ENCODE measurements at places on chromosomes 1 and 21.

DNA sequence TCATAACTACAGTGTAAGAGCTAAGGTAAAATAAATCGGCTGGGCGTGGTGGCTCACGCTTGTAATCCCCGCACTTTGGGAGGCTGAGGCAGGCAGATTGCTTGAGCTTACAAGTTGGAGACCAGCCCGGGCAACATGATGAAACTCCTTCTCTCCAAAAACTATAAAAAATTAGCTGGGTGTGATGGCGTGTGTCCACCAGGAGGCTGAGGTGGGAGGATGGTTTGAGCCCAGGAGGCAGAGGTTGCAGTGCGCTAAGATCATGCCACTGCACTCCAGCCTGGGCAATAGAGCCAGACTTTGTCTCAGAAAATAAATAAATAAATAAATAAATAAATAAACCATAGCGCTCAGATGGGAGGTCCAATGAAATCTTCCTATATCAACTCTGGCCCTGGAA lies 16.7 kb upstream of the FAM110D start:
- no peak for DNase-seq

- no peak for DNase-seq
These were observed 409.5 kb upstream of the ADGRL2 start for GRCh38 chr1:81391125-81391828.

DNA sequence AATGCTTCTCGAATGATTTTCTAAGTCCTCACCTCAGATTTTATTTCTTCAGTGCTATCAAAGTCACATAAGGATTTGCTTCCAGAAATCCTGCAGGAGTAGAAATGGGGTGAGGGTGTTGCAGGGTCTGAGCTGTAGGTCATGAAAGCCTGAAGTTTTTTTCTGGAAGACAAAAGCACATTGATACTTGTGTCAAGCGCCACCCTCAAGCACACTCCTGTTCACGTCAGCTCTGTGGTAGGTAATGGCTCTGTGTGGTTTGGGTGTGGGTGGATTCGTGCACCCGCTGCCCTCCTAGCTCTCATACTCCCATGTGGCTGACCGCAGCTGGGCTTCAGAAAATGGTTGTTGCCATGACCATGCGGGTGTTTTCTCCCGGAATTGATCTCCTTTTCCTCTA lies 39.9 kb downstream of the AKNAD1 start:
- no peak for DNase-seq

GRCh38 chr1:200411406-200412257 lies 1.8 kb upstream of the ZNF281 start:
- no peak for DNase-seq

DNA sequence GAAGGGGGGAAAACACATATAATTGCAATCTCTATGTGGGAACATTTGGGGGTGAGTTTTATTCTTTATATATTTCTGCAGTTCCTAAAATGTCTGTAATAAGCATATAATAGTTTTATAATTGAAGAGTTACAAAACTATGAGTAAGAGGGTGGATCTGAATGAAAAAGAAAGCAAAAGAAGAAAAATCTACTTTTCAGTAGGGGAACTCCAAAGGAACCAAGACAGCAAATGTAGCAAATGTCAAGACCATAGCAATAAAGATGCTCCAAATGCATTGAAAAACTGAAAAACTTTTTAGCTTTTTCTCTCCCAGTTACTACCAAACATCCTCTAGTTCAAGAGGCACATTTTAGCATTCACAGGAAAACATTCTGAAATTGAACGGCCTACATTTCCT lies 434.8 kb downstream of the LMO4 start:
- DNase-seq, result no peak

- DNase-seq, result no peak
These were observed 22.4 kb upstream of the LRRC8C start for GRCh38 chr1:89610457-89611011.

DNA sequence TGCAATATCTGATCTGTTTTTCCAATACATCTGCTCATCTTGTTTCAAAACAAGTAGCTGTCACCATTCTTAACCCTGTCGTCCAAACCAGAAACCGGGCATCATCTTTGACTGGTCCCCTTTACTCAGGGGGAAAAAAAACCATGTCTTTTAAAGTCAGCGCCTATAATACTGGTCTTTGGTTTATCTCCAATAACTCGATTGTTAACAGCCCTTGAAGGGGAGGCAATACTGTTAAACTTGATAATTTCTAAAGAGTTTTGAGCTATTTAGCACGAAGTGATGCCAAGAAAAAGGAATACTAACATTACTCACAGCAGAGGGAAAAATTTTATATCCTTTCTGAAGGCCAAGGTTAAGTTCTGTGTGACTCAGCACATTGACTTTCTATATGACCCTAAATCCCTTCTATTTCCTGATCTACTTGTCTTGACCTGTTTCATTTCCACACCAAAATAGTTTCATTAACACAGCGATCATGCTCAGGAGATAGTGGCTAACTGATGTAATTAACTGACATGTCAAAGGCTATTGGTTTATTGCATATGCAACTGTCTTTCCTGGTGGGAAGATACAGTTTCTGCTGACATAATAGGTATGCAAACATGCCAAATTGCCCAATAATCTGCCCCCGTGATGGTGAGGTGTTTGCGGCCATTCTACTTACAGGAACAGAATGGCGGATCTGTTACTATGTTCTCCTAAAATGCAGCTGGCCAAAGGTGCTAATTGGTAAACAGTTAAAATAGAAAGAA lies 59.1 kb downstream of the NFIA start:
- peak; percentile 81 for DNase-seq

DNA sequence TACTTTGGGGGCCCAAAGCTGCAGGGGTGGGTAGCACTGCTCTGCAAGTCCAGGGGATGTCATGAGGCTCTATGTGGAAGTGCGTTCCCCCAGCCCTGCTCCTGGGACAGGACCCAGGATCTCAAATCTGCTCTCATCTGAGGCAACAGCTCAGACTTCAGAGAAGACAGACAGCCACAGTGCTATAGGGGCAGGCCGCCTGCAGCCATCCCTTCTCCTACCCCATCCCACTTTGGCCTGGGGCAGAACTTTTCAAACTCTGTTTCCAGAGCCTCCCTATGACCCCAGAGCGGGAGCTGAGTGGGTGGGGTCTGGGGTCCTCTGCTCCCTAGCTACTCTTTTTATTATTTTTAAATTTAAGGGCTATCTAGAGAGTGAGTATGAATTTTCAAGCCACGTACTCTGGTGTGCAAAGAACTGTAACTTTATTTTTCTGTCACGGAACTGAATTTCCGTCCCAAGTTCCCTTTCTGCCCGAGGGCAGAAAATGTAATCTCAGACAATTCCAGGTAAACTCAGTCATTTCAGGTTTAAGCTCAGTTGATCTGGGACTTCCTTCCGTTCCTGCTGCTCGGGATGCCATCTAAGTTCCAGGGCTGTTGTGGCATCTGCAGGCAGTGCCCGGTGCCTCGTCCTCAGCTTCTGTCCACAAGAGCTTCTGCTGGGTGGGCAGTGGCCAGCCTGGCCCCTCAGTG lies 98.3 kb downstream of the ACTL8 start:
- DNase-seq, result no peak

GRCh38 chr1:27760426-27760825 lies 12.6 kb upstream of the STX12 start:
- DNase-seq, result no peak

DNA sequence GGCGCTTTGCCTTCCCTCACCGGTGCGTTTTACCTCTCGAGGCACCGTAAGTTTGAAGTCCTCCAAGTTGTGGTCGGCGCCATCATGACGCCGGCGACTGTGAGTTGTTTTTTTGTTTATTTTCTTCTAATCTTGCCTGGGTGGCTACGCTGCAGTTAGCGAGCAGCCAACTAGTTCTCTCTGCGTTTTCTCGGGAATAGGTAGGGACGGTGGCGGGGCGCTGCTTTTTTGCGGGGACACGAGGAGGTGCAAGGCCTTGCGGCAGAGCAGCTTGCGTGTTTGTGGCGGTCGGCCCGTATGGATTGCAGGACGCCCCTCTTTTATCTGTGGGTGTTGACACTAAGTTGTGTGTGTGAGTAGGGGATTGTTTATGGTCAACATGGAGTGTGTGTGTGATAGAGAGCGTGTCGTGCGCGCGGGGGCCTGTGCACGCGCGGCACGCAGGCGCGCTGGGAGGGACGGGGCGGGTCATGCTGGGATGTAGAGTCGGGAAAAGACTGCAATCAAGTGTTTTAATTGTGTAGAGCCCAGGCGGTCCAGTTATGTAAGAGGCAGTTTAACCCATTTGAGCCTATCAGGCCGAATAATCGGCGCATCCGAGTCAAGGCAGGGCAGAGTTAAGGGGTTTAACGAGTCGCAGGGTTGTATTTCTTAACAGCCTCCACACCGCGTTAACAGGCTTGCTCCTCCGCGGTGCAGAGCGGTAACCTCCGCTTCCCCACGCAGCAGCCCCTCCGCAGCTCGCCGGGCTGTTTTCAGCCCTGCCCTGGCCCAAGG lies 1.2 kb upstream of the NEGR1 start:
- peak; percentile 72 for DNase-seq

- no peak for DNase-seq
These were observed 6.1 kb upstream of the AK2 start for GRCh38 chr1:33042831-33043230.

DNA sequence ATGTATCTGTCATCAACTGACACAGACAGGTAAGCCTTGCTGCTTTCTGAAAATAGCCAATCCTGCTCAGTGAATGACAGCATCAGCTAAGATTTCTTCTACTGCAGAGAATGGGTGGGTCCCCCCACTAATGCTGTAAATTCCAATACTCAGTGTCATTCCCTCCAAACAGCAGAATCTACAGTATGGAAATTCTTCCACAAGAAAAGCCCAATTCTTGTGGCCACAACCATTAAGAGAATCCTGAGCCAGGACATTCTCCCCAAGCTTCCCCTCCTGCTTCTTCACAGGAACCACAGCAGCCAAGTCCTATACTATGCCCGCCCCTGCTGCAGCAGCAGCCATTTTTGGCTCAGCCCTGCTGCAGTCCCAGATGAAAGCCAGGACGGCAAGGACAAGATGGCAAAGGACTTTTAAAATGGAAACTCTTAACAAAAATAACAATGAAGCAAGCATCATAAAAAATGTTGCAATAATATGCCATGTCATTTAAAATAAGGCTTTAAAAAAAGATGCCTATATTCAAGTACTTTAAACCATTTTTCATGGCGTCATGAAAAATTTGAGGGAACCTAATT lies 26.8 kb downstream of the EIF4G3 start:
- DNase-seq, result no peak

- no peak for DNase-seq
These were observed 142.1 kb upstream of the BRINP3 start for GRCh38 chr1:190619724-190620123.

- peak; percentile 9 for DNase-seq
These were observed 449.0 kb upstream of the RGS18 start for GRCh38 chr1:191709215-191709614.

DNA sequence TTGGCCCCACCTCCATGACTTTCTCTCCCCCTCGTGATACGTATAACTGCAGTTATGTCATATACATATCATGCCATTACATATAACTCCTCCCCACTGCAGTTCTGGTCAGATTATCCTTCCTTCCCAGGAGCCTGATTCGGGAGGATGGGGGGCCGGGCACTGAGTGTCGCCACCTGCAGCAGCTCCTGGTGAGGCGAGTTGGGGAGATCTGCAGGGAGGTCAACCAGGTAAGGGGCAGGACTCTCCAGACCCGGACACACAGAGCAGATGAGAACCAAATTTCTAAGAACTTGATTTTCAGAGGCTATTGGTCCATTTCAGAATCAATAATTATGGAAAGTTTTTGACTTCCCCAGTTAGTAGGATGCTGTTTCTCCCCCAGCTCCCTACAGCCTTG lies 19.5 kb downstream of the HYI start:
- no peak for DNase-seq

- no peak for DNase-seq
These were observed 19.7 kb upstream of the AK2 start for GRCh38 chr1:33056426-33056825.

- no peak for DNase-seq
These were observed 409.8 kb downstream of the DISC1 start for GRCh38 chr1:232036181-232036933.

- DNase-seq, result no peak
These were observed 26.1 kb downstream of the ETS2 start for GRCh38 chr21:38831526-38832467.
